ENCODE measurements at places on chromosomes 6 and 20.

DNA sequence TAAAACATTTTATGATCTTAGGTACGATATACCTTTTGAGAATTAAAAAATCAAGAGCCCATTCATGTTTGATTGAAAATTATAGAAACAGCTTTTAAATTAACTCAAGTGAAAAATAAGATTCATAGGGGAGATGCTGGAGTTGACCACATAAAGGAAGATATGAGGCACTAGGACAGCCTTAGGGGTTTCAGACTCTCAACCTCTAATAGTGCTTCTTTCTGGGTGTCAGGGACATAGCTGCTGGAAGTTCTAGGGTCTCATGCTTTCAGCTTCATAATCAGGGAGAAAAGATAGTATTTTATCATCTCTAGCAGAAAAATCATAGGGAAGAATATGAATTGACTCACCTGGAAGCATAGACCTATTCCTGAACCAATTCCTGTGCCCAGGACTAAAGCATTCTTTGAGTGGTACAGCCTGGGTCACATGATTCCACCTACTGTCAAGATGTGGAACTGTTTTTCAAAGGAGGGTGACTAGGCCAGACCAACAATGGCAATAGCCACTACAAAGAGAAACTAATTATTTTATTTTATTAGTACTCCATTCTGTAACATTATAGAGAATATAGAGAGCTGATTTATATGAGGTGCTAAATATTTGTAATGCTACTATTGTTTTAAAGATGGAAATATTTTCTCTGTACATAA is 27.8 kb upstream of the CENPW start:
- DNase-seq, result no peak

DNA sequence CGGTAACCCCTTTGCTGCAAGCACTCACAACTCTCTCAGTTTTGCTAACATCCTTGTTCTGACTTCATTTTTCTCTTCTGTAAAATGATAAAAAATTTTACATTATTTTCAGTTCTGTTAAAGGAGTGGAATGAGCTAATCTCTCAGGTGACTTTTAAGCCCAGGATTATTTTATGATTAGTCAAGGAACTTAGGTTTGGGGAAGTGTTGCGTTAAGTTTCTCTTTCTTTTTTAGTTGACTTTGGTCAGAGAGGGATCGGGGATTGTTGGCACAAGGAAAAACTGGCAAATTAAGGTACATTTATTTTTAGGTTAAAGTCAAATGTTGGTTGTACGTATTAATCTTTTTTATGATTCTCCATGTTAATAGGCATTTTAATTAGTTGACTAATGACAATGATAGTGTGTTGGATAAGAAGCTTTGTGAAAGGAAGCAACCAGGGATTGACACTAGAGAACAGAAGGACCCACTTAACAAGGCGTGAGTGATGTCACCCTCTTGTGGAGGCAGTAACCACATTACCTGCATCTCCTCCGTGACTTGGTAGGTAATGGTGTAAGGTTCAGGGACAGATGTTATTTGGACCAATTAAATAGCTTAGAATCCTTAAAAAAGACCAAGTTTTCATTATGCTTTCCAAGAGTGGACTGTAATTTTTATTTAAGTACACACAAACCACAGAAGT is 31.6 kb downstream of the CD83 start:
- no peak for DNase-seq

GRCh38 chr6:84798257-84798656 is 33.9 kb upstream of the TBX18 start:
- no peak for DNase-seq

- DNase-seq, result no peak
Measured at GRCh38 chr6:111989743-111990142, 64.2 kb upstream of the CCN6 start.

- no peak for DNase-seq
Measured at GRCh38 chr6:38068854-38069590, 249.5 kb downstream of the ZFAND3 start.

- DNase-seq, result no peak
Measured at GRCh38 chr6:73515204-73515655, 5.6 kb downstream of the EEF1A1 start.

DNA sequence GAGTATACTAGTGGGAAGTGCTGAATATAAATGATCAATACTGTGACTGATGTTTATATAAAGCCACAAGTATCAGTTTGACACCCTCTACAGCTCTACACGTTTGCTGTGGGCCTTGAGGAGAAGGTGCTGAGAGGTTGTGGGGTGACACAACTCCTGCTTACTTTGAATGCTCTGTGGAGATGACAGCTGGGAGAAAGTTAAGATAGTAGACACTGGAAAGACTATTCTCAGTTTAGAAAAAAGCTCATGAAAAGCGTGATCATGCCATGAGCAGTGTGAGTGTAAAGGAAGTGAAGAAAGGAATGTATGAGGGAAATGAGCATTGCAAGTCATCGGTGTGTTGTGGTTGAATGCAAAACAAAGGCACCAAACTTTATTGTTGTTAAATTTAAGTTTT is 215.8 kb downstream of the UTRN start:
- DNase-seq, result no peak

- no peak for DNase-seq
Measured at GRCh38 chr6:111201764-111202163, 114.5 kb downstream of the SLC16A10 start.
